ENCODE measurements at places on chromosomes 13 and 19.

- no peak for DNase-seq
These were observed 216.5 kb downstream of the TSHZ3 start for GRCh38 chr19:31132753-31133110.

GRCh38 chr19:2815191-2815614 is 4.5 kb upstream of the ZNF554 start:
- no peak for DNase-seq

DNA sequence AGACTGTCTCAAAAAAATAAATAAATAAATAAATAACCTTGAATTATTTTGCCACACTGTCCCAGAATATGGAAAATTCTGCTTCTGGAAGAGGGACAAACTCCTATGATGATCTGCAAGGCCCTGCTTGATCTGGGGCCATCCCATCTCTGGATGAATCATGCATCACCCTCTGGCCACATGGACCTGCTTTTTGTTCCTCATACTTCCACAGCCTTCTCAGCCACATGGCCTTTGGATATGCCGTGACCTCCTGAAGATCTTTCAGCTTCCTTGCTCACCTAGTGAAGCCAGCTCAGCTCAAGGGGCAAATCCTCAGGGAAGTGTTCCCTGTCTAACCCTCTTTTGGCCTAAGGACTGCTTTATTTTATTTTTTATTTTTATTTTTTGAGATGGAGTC is 10.3 kb downstream of the IER2 start:
- DNase-seq, result no peak

DNA sequence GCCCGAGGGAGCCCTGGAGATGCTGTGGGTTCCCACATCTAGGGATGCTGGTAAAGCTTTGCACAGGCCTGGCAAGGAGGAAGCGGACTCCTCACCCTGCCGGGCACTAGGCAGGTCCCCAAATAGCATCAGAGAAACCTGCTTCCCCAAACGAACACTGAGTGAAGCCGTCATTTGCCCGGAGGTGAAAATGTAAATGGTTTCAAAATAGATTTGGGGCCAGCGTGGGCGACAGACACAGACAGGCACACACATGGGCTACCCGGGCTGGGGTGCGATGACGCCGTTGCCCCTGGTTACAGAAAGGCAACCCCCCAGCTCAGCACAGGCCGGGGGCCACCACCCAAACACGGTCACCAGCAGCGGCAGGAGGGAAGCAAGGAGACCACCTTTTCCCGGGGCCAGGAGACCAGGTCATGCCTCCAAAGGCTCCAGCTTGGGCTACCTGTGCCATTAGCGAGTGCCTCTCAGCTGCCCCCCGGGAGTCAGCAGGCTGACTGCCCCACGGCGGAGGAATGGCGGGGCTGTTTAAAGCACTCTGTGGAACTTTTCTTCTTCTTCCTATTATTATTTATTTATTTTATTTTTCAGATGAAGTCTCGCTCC is 47.5 kb upstream of the NDUFS7 start:
- DNase-seq, result peak; percentile 26

DNA sequence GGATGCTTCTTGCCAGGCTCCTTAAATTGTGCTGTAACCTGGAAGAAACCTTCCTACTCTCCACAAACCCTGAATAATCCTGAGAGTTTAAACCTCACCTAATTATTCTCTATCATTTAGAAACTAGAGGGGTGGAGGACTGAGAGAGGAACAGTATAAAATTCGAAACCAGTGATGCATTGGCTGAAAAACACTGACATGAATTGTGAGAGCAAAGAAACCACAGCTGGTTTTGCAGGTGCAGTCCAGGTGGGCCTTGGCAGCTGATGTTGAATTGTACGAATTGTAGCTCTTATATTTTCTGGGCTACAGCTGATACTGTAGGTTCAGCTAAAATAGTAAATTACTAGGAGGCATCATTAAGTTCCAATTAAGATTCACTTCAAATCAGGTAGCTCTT is 227.0 kb upstream of the SLITRK5 start:
- no peak for DNase-seq

DNA sequence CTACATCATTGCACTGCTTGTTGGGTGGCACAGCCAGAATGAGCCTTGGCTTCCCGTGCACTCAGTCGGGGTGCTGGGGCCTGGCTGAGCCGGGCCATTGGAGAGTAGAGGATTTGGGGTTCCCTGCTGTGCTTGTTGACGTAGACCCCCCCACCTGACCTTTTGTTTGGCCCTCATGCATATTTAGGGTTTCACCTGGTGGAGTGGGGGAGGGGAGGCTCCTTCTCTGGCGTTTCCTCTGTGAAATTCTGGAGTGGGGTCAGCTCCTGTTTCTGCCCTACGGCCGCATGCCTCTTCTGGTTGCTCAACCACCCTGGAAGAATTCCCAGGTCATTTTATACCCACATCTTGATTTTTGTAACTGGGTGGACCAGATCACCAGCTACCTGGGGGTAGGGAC is 82.8 kb downstream of the SIPA1L3 start:
- no peak for DNase-seq

DNA sequence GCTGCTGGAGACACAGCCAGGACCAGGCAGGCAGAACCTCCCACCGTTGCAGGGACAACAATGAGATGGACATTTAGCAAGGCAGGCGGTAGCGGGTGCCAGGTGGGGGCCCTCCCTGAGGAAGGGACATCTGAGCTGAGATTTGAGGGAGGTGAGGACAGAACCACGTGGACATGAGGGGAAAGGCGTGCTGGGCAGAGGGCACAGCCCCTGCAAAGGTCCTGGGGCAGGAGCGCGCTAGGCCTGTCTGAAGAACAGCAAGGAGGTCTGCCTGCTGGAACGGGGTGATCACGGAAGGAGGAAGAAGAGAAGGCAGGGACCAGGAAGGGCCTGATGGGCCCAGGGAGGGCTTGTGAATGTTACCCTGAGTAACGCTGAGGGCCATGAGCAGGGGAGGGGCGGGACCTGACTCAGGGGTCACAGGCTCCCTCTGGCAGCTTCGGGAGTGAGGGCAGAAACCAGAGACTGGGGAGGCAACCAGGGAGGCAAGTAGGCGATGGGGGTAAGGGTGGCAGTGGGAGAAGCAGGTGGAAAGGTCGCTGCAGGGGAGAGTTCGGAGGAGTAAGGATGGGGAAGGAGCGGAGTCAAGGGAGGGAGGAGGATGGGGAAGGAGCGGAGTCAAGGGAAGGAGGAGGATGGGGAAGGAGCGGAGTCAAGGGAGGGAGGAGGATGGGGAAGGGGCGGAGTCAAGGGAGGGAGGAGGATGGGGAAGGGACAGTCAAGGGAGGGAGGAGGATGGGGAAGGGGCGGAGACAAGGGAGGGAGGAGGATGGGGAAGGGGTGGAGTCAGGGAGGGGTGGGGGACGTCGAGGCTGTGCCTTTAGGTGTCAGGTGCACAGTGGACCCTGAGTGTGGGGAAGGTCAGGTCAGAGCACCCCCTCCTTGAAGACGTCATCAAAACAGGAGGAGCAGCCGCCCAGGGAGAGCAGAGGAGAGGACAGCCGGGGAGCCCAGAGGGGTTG is 15.7 kb upstream of the B3GNT3 start:
- DNase-seq, result no peak

- DNase-seq, result no peak
These were observed 42.5 kb downstream of the EDNRB start for GRCh38 chr13:77876176-77876575.

GRCh38 chr19:8158411-8159074 is 9.2 kb upstream of the FBN3 start:
- DNase-seq, result peak; percentile 57

- no peak for DNase-seq
These were observed 28.1 kb downstream of the THSD1 start for GRCh38 chr13:52377898-52378297.

DNA sequence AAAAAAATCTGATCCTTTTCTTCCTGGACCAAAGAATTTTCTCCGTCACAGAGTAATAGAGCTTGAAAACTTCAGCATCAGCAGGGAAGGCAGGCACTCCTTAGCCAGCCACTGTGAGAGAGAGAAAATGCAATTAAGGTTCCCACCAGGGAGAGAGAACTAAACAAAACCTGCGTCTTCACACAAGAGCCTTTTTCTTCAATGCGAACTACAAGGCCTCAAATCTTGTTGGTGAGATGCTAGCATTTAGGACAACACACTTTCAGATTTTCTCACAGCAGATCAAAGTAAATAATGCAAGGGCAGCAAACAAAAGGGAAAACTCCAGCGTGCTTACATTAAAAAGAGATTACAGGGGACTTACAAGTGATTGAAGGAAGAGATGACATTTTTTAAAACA is 80.1 kb downstream of the DACH1 start:
- no peak for DNase-seq

DNA sequence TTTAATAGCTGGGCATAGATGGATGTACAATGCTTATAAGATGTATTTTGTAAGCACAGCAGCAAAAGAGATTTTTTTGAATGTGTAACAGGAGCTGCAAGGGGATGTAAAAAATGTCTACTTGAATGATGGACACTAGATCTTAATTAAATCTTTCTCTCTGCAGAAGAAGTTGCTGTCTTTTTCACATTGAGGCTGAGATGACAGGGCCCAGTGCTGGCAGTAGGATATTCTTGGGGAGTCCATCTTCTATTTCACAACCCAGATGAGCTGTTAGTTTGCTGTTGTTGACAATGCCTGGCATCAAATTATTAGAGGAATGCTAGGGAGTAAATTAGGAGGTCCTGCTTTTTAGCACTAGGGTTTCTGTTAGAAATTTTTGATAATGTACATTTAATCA is 698.7 kb downstream of the SLITRK5 start:
- DNase-seq, result no peak

GRCh38 chr19:22617614-22618320 is 16.4 kb upstream of the ZNF492 start:
- no peak for DNase-seq

GRCh38 chr13:80524447-80525215 is 183.7 kb upstream of the SPRY2 start:
- no peak for DNase-seq

GRCh38 chr13:71877256-71877653 is 10.3 kb upstream of the DACH1 start:
- no peak for DNase-seq

DNA sequence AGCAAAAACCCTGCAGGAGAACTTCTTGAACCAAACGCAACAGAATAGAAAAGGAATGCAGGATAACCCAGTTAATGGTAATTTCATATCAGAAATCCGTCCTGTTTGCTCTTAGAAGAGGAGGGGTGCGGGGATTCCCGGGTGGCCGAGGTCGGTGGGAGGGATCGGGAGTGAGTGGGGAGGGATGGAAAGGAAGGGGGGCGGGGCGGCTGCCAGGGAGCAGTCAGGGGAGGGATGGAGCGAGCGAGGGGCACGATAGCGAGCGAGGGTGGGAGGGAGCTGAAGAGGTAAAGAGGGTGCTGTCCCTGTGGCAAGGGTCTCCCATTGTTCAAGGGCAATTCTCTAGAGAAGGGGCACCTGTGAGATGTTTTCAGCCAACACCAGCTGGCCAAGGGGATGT is 26.5 kb downstream of the CD177 start:
- no peak for DNase-seq

GRCh38 chr19:41548954-41549688 is 26.8 kb upstream of the CEACAM21 start:
- DNase-seq, result no peak

- DNase-seq, result no peak
These were observed 70.6 kb upstream of the POMP start for GRCh38 chr13:28588296-28588695.

- peak; percentile 82 for DNase-seq
These were observed 73.9 kb upstream of the GPR183 start for GRCh38 chr13:99380921-99381645.

DNA sequence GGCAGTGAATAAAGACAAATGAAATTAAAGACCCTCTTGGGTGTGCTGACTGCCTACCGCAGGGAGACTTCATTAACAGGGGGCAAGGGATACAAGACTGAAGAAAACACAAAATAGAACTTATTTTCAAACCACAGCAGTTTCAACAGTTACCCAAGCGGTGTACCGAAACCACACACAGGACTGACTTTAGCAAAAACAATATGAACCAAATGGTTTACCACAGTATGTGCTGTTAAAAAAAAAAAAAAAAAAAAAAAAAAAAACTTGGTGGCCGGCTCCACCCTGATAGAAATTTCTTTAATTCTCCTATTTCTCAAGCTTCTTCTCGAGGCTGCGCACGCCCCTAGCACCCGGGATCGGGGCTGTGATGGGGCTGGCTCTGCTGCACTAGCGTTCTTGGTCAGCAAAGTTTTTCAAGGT is 42.6 kb downstream of the KLF2 start:
- DNase-seq, result peak; percentile 90

GRCh38 chr19:13881692-13882418 is 4.9 kb downstream of the NANOS3 start:
- no peak for DNase-seq

GRCh38 chr13:111484959-111485358 is 164.5 kb downstream of the TEX29 start:
- DNase-seq, result no peak

DNA sequence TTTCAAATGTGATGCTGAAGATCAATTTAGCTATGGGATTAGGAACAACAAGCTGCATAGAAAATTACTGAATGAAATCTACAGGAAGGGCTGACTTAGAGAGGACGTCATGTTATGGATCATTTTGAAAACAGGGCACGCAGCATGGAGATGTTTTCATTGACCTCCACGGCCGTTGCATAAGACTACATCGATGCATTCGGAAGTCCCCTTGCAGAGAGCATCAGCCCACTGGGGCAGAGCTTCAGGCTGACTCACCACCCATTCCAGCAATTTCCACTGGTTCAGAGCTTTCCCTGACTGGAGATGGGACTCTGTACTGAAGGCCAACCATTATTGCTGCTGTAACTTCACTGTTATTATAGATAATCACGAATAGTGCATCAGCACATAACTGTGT is 305.3 kb downstream of the IRS2 start:
- no peak for DNase-seq

DNA sequence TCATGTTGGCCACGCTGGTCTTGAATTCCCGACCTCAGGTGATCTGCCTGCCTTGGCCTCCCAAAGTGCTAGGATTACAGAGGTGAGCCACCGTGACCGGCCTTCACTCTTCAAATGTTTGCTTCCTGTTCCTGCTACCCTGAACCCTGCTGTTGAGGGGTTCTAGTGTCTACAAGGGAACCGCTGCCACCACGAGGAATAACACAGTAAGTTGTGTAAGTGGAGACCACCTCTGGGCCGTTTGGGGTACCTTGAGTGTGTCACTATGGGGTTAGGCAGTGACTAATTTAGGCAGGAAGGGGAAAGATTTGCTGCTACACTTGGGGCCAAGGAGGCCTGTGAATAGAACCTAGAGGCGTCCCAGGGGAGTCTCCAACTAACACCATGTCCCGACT is 2.2 kb upstream of the MYADM start:
- DNase-seq, result no peak

GRCh38 chr19:44689290-44690130 is 9.4 kb upstream of the CEACAM16 start:
- DNase-seq, result no peak
